ENCODE measurements at places on chromosomes 1 and 21.

- no peak for DNase-seq
These were observed 46.9 kb downstream of the CAPN2 start for GRCh38 chr1:223759273-223759672.

GRCh38 chr1:26743426-26744059 lies 44.2 kb upstream of the PIGV start:
- no peak for DNase-seq

DNA sequence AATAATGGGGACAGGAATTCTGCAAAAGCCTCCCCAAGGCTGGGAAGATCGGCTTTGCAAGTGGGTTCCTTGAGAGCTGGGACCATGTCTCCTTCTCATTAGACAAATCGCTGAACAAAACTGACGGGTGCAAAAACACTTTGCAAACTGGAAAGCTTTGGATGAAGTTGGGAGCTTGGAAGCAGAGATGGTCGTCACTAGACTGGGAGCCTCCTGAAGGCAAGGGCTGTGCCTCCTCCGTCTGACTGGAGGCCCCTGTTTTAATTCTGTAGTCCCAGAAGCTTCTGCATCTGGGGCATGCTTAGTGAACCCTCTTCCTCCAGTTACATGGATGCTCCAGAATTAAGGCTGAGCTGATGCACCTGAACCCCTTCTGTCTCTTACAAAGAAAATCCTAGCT lies 82.3 kb upstream of the IFFO2 start:
- DNase-seq: no peak

- no peak for DNase-seq
These were observed 63.4 kb upstream of the SRSF10 start for GRCh38 chr1:24043345-24044032.

- DNase-seq: no peak
These were observed 331.2 kb downstream of the KIF26B start for GRCh38 chr1:245485996-245486395.

GRCh38 chr1:54407404-54408146 lies 1.4 kb upstream of the SSBP3 start:
- DNase-seq: peak; percentile 62

GRCh38 chr1:227343727-227344551 lies 25.6 kb upstream of the CDC42BPA start:
- no peak for DNase-seq

GRCh38 chr1:54973205-54973921 lies 7.1 kb upstream of the TMEM61 start:
- DNase-seq: peak; percentile 55

DNA sequence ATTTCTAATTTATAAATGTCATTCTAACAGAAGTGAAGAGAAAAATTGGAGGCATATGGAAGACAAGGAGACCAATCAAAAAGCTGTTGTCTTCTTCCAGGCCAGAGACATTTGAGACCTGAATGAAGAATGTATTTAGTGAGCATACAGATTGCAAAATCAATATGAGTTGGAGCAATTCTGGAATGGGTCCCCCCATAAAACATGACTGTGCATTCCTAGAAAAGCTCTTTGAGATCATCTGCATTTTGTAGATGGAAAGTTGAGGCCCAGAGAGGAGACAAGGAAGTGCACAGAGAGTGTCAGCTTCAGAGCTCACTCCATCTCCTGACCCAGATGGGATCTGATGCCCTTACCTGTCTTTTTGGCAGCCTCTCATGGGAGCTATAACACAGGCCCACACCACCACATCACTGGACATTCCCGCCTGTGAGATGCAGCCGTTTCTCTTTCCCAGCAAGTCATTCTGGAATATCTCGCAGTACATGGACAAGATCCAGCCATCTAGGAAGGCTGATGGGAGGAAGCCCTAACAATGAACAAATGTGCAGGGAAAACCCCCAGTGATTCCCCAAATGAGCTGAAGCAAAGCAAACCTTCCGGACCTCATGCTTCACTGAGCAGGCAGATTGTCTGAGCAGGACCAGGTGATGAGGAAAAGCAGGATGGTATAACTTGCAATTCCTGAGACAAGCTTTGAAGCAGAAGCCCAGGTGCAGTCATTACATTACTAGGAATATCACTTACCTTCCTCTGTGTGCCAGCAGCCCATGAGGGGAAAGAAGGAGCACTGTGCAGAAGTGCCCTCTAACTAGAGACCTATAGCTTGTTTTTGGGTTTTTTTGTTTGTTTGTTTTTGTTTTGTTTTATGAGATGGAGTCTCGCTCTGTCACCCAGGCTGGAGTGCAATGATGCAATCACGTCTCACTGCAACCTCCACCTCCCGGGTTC lies 445.6 kb downstream of the PLPP3 start:
- DNase-seq: no peak

DNA sequence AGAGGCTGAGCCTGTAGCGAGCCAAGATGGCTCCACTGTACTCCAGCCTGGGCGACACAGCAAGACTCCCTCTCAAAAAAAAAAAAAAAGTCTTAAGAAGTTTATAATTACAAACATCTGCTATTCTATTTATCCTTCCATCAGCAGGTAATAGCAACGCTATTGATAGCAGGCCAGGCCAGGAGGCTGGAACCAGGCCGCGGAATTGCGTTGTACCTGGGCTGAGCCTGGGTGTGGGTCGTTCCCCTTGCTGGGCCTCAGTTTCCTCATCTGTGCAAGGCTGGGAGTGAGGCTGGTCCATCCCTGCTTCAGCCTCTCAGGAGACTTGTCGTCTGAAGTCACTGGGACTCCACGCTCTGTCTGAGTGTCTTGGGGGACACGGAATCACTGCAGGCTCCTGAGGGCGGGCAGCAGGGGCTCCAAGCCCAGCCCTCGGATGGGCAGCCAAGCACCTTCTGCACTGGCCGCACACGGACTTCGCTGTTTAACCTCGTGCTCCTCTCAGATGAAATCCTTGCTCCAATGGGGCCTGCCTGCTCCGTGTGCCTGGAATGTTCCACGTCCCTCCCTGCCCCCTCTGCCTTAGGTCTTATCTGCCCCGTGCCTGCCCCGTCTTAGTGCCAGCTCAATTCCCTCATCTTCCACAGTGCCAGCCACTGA lies 103.9 kb upstream of the C1orf174 start:
- DNase-seq: no peak

DNA sequence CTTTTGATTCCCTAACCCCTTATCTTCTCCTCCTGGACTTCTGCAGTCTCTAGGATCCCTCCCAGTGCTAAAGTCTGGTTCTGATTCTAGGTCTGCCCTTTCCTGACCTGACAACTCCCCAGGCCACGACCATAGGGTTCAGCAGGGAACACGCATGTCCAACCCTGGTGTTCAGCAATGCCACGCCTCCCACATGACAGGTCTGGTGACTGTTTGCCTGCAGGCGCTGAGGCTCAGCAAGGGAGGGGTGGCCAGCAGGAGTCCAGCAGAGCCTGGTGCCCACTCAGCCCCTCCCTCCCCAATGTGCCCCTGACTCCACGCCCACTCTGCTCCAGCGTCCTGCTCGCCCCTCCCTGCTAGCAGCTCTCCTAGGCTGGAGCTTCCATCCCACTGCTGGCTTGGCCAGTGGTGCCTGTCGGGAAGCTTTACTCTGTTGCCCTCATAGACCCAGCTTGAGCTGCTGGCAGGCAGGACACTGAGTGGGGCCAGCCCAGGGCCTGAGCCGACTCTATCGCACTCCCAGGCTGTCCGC lies 17.3 kb downstream of the SLC9A1 start:
- DNase-seq: peak; percentile 49

GRCh38 chr1:193462629-193463320 lies 276.4 kb upstream of the B3GALT2 start:
- DNase-seq: no peak

DNA sequence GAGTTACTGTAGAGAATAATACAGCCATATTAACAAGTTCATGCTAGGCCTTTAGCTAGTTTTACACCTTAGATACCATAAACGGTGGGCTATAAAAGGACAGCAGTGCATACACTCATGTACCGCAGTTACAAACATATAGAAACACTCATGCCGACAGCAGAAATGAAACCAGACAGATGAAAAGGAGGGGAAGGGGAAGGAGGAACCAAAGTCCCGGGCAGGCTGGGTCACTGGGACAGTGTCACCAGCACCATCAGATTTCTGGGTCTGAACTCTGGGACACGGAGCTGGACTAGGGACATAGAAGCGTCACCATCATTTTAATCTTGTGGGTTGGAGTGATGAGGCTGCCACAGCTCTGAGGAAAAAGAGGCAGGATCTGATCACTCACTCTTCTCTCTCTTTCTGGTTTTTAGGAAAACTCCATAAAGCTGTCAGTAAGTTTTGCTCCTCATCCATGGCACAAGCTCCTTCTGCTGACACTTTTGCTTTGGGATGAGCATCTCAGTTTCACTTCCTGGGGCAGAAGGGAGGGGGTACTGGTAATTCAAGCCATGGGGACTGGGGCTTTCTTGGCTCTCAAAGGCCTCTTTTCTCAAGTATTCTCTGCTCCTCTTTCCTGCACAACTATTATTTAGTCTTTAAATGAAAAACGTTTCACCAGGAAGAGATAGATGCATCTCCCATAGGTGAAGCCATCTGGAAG lies 7.8 kb upstream of the ZNF691 start:
- DNase-seq: no peak

- no peak for DNase-seq
These were observed 40.4 kb upstream of the BMP8A start for GRCh38 chr1:39450956-39451606.

GRCh38 chr1:243508303-243508713 lies 252.5 kb downstream of the SDCCAG8 start:
- DNase-seq: no peak

- DNase-seq: peak; percentile 43
These were observed 98.8 kb downstream of the RASAL2 start for GRCh38 chr1:178192686-178193085.
